ENCODE measurements at places on chromosomes 3 and 15.

- no peak for DNase-seq
Measured at GRCh38 chr15:51307811-51308210, 30.6 kb downstream of the CYP19A1 start.

GRCh38 chr3:48088056-48088748 is 72.0 kb upstream of the MAP4 start:
- no peak for DNase-seq

DNA sequence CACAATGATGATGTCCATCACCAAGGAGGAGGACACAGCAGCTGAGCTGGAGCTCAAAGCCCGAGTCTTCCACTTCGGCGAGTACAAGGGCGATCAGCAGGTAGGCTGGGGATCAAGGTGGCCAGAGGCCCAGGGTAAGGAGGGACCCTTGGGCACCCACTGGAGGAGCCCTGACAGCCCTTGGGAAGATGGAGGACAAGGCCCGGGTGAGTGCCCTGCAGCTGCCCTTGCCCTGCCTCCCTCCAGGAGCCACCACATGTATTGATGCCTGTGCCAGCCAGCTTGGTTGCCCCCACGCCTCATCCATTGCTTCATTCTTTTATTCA is 38.4 kb downstream of the CFAP100 start:
- no peak for DNase-seq

DNA sequence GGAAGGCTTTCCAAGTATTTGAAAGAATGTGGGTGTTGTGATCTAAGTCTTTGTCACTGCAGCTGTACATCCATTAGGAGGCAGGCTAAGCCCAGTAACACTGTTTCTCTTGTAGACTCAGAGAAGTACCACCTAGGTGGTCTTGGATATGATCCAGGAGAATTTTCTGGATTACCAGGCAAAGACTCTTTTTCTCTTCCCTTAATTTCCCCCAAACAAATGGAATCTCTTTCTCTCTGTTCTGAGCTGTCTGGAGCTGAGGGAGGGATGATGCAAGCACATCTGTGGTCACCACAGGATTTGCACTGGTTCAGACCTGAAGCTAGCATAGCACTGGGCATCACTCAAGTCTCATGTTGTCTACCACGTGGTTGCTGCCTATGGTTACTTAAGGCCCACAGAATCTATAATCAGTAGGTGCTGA is 227.6 kb downstream of the NECTIN3 start:
- no peak for DNase-seq

DNA sequence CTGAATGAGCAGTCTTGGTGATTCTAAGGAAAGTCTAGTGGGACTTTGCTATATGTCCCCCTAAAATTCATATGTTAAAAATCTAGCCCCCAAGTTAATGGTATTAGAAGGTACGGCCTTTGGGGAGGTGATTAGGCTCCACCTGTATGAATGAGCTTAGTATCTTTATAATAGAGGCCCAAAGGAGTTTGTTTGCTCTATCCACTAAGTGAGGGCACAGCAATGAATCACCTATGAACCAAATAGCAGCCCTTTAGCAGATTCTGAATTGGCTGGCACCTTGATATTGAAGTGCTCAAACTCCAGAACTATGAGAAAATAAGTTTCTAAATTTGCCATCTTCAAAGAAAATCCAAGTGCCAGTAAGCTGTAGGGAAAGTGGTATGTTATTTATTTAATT is 187.9 kb downstream of the SUCNR1 start:
- DNase-seq: no peak

GRCh38 chr3:120850381-120851295 is 57.4 kb upstream of the STXBP5L start:
- DNase-seq: no peak

DNA sequence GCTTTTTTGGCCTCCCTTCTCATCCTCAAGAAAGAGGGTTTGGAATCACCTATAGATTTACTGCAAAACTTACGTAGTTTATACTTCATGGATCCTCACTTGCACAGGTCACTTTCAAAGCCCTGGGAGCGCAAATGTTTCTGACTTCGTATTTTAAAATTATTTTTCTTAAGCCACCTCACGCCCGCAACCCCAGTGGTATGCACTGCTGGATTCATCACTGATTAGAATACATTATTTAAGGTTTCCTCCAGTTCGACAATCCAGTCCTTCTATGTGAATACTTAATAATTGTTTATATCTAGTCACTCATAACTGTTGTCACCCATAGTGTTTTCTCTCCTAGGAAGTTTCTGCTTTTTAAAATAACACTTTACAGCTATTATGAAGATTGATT is 339.9 kb downstream of the CHL1 start:
- DNase-seq: no peak

DNA sequence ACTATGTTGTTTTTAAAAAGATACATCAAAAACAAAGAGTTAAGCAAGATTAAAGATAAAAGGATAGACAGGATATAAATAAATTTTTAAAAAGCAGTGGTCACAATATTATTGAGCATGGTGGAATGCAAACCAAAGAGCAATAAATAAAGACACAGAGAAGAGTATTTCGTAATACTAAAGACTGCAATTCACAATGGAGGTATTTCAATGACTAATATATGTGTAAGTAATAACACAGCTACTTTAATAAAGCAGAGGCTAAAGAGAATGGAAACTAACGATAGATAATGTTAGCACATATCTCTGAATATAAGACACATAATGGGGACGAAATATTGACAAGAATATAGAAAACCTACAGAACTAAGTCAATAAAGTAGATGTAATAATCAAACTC is 219.6 kb downstream of the WDR72 start:
- DNase-seq: no peak

- DNase-seq: no peak
Measured at GRCh38 chr15:55401786-55402246, 6.3 kb downstream of the CCPG1 start.

GRCh38 chr15:62582580-62582979 is 417.5 kb upstream of the C2CD4B start:
- DNase-seq: no peak

DNA sequence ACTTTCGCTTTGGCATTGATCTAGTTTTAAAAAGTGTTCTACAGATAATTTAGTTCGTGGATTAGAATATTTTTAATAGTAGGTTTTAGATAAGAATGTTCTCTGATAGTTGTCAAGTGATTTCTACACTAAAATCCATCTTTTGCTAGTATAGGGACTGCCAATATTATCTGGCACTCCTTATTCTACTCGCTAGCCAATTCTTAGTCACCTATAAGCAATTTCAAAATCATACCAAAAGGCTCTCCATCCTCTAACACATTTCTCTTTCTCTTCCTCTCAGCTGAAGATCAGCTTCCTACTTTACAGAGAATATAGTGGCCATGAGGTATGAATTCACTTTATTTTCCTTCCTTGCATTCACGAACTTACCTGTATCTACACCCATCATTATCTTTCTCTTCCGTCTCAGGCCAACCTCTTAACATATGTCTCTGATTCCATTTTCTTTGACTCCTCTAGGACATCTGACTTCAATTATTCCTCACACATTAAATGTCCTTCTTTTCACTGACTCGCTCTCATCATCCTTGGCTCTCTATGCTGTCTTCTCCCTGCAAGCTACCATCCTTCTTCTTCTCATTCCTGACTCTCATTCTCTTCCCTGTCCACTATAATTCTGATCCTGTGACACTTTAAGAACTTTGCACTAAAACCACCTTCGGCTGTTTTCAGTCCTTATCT is 35.5 kb downstream of the C3orf80 start:
- no peak for DNase-seq

GRCh38 chr3:13702286-13702685 is 153.4 kb downstream of the FBLN2 start:
- no peak for DNase-seq

- DNase-seq: no peak
Measured at GRCh38 chr3:15348246-15348645, 15.9 kb upstream of the SH3BP5 start.

DNA sequence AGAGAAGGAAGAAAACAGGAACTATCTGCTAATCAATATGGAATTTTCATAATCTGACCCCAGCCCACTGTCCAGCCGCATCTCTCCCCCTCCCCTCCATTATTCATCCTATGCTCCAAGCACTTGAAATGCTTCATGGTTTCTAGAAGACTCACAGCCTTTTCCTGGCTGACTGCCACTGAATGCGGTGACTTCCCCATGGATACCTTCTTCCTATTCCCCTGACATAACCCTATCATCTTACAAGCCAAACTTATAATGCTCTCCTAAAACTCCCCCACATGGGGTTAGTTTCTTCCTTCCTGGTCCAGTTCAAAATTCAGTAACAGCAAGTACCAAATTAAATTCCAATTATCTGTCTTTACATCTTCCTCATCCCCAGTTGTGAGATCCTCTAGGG is 31.2 kb upstream of the PTX3 start:
- no peak for DNase-seq

GRCh38 chr15:93358166-93359059 is 269.4 kb upstream of the RGMA start:
- no peak for DNase-seq

GRCh38 chr3:32111560-32111959 is 5.1 kb downstream of the GPD1L start:
- DNase-seq: no peak

DNA sequence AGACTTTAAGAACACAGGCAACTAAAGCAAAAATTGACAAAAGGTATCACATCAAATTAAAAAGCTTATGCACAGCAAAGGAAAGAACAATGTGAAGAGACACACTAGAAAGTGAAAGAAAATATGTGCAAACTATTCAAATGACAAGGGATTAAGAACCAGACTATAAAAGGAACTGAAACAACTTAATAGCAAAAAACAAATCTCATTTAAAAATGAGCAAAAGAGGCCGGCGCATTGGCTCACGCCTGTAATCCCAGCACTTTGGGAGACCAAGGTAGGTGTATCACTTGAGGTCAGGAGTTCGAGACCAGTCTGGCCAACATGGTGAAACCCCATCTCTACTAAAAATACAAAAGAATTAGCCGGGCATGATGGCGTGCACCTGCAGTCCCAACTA is 14.4 kb downstream of the NGLY1 start:
- no peak for DNase-seq

DNA sequence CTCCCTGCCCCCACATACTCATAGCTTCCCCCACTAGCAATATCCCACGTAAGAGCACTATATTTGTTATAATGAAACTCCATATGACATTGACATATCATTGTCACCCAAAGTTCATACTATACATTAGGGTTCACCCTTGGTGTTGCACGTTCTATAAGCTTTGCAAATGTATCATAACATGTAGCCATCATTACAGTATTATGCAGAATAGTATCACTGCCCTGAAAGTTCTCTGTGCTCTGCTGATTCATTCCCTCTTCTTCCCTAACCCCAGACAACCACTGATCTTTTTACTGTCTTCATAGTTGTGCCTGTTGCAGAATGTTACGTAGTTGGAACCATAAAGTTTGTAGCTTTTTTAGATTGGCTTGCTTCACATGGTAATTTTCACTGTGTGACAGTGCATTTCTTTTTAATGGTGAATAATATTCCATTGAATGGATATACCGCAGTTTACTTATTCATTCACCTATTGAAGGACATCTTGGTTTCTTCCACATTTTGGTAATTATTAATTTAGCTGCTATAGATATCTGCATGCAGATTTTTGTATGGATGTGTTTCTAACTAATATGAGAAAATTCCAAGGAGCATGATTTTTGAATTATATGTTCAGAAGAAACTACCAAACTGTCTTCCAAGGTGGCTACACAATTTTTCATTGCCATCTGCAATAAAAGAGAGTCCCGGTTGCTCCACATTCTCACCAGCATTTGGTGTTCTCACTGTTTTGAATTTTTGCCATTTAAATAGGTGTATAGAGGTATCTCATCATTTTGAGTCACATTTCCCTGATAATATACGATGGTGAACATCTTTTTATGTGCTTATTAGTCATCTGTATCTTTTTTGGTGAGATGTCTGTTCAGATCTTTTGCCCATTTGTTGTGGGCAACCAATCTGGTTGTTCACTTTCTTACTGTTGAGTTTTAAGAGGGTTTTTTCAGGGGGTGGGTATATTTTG is 59.7 kb downstream of the CD200 start:
- no peak for DNase-seq

DNA sequence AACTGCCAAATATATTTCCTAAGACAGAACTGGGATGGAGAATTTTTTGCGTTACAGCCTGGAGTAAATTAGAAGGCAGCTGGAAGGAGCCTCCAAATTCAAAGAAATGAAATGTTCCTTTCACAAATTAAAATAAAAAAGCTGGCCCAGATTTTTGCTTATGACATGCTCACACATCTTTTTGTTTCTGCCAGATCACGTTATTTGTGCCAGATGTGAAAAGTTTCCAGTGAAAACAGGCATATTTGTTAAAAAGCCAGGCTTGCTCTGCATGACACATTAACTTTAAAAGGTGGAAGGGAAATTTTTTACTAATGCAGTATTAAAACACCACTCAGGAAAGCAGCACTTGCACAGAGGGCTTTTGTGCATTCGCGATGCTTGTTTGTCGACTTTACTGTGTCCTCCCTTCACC is 23.3 kb upstream of the ACKR4 start:
- DNase-seq: no peak

- DNase-seq: no peak
Measured at GRCh38 chr15:68383161-68384074, 48.5 kb downstream of the ITGA11 start.

GRCh38 chr3:154818676-154819255 is 261.4 kb upstream of the MME start:
- DNase-seq: no peak

GRCh38 chr3:99430348-99431134 is 207.9 kb upstream of the COL8A1 start:
- DNase-seq: no peak

DNA sequence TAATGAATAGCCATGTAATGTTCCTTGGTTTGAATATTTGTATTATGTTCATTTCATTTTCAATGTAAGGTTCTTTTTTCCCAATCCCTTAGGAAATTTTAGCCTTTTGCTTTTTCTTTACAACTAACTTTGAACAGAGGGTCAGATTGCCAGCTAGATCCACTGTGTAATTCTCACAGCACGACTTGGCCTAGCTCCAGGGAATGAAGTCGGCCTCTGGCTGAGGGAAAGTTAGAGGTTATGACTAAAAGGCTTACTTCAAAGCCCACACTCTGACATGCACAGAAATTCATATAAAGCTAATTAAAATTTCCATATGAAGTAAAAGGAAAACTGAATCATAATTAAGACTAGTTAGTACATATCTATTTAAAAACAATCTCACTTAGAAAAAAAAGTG is 38.7 kb downstream of the ROBO1 start:
- DNase-seq: no peak

DNA sequence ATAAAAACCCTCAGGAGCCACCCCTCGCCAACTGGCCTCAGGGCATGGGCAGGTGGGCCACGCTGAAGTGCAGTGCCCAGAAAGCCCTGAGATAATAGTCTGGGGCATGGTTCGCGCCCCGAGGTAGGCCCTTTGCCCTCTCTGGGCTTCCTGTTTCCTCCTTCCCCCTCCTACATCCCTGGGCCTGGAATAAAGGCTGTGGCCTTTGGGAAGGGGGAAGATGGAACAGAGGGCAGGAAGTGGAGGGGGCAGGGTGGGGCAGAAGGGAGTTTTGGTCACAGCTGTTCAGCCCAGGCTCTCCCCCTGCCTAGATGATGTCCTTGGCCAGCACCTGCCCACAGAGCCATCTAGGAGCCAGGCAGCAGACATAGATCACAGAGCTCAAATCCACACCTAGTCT is 11.3 kb downstream of the CSRNP1 start:
- DNase-seq: no peak

All from stimulated activated CD8-positive, alpha-beta memory T cell treated with anti-CD3 and anti-CD28 coated beads, Interleukin-7, amount 100 ng/mL, for 24 hours (primary cell).